ENCODE measurements at places on chromosomes 12 and 14. TPM values are rescaled to one million over a fixed set of nuclear protein-coding genes. Genes with fewer than 3 reads are reported as not detected.

Gene STXBP6
- 2.8 TPM for polyA plus RNA-seq

Gene GPR65
- 0.62 TPM for polyA plus RNA-seq

Gene RGS6
- 1.4 TPM for polyA plus RNA-seq

Gene COX8C
- not detected for polyA plus RNA-seq

Gene CD4
- polyA plus RNA-seq: 12.2 TPM

Gene PLCZ1
- not detected for polyA plus RNA-seq

Gene PTPRO
- 44.0 TPM for polyA plus RNA-seq

Gene KRT82
- not detected for polyA plus RNA-seq

Gene DBX2
- not detected for polyA plus RNA-seq

Gene TMPRSS12
- not detected for polyA plus RNA-seq

Gene GLIPR1L1
- polyA plus RNA-seq: not detected

Gene KRT78
- not detected for polyA plus RNA-seq

Gene GPR135
- polyA plus RNA-seq: 0.77 TPM

Gene ACYP1
- polyA plus RNA-seq: 16.8 TPM

Gene SPIC
- polyA plus RNA-seq: not detected

Gene SMIM41
- polyA plus RNA-seq: not detected

Gene CAPZA3
- 0.88 TPM for polyA plus RNA-seq

Gene KRT6C
- not detected for polyA plus RNA-seq

Gene B4GALNT1
- polyA plus RNA-seq: 1.6 TPM

Gene LRIG3
- 4.4 TPM for polyA plus RNA-seq

Gene WDHD1
- 1.8 TPM for polyA plus RNA-seq

Gene KIF26A
- 2.3 TPM for polyA plus RNA-seq

Gene KRT72
- polyA plus RNA-seq: not detected

Gene KRT4
- polyA plus RNA-seq: 0.15 TPM

Gene FOXG1
- polyA plus RNA-seq: not detected

Gene CHFR
- 8.3 TPM for polyA plus RNA-seq

Gene NINJ2
- 0.69 TPM for polyA plus RNA-seq

Gene PRPH
- polyA plus RNA-seq: 0.71 TPM

Gene ENDOU
- 0.28 TPM for polyA plus RNA-seq

Gene PAX9
- polyA plus RNA-seq: not detected

Gene LMNTD1
- not detected for polyA plus RNA-seq
